ENCODE measurements at places on chromosomes 6 and 20. TPM values are rescaled to one million over a fixed set of nuclear protein-coding genes. Genes with fewer than 3 reads are reported as not detected.

The C6orf15 gene
- not detected for polyA plus RNA-seq

- DNase-seq: peak; percentile 27
These were observed 25.0 kb upstream of the C6orf62 start for GRCh38 chr6:24743944-24744335.

- DNase-seq: no peak
These were observed 137.9 kb downstream of the AGPAT4 start for GRCh38 chr6:161135695-161136591.

The STMND1 gene
- not detected for polyA plus RNA-seq

- DNase-seq: no peak
These were observed 790.9 kb downstream of the TFAP2A start for GRCh38 chr6:9623985-9624384.

The GDAP1L1 gene
- not detected for polyA plus RNA-seq

The GJE1 gene
- polyA plus RNA-seq: not detected

DNA sequence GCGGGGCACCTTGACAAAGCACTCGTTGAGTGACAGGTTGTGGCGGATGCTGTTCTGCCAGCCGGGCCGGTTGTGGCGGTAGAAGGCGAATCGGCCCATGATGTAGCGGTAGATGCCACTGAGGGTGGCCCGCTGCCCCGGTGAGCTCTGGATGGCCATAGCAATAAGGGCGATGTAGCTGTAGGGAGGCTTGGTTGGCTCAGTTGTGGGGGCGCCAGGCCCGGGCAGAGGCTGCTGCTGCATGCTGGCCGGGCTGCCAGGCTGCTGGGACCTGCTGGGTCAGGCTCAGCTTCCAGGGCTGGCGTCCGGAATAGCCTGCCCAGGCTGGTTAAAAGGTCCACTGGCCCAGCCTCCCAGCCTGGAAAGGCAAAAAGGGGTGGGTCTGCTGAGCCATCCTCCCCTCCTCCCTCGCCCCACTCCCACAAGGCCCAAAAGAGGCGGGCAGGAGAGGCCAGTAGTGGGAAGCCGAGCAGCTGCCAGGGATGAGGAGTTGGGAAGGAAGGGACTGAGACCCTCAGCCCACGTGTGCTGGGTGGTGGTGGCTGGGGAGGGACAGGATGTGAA, at the start of gene FOXS1:
Gene FOXS1 (minus strand): TSS at position 305 of the 564 bp plus-strand sequence. CDS start 62 bp downstream, at position 243.
- no peak for DNase-seq

The HLA-DMB gene
- polyA plus RNA-seq: 1,346 TPM

DNA sequence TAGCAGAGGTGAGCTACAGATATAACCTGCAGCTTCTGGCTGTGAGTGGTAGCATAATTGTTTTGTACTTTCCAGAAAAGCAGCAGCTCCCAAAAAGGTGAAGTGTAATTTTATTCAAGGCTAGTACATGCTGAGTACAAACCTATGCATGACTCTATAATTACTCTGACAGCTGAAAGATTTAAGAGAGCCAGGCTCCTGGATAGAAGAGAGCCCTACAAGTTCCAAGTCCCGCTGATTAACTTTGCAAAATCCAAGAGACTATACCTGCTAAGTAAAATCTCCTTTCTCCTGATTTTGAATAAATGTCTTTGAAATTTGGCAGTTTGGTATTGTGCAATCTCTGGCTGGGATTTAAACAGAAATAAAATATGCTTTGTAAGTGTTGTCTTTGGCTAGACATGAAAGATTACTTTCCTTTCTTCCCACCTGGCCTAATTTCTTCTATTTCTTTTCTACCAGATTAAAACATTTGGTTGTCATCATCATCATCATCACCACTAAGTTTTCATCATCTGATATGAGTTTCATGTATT, 79.5 kb downstream of the CTNNBL1 start:
- no peak for DNase-seq

DNA sequence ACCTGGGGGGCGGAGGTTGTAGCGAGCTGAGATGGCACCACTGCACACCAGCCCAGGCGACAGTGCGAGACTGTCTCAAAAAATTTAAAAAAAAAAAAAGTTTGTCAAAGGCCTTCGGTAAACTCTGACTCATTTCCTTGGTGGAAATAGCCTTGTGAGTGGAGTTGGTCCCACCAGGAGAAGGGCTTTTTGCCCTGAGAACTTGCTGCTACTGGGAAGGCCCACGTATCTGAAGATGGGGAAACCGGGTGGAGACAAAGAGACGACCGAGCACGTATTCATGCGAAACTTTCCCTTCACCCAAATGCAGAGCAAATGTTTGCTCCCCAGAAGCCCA, 51.7 kb downstream of the SLC22A23 start:
- DNase-seq: no peak

The BCL2L1 gene
- polyA plus RNA-seq: 8.9 TPM
